ENCODE measurements at places on chromosomes 2 and 18.

GRCh38 chr2:134402410-134402809, 148.5 kb downstream of the MGAT5 start:
- DNase-seq, result no peak

GRCh38 chr18:6132751-6133368, 237.5 kb upstream of the TMEM200C start:
- no peak for DNase-seq

DNA sequence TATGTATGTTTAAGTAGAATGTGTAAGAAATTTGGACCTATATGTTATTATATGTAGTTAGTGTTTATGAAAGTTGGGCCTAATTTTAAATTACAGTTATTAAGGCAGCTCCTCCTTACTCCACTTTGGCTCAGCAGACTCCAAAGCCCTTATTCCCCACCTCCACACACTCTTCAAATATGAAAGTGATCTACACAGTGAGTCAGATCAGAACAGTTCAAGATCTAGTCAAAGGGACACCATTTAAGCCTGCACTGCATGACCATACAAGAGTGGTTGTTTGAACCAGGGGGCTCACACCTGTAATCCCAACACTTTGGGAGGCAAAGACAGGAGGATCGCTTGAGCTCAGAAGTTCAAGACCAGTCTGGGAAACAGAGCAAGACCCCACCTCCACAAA, 21.2 kb upstream of the PMAIP1 start:
- no peak for DNase-seq

DNA sequence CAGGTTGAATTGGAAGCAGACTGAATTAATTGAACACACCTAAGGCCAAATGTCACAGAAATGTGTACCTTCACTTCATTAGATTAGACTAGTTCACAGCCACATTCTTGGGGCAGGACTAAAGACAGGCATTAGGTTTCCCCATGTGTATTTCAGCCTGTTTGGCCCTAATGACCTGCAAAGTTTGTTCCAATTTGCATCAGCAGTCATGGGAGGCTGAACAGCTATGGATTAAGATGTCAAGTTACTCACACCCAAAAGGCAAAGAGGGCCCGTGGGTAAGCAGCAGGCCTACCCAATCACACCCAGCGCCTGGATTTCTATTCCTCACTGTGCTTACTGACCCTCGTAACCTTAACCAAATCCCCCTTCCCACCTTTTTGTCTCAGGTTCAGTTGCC, 99.6 kb upstream of the RIOK3 start:
- no peak for DNase-seq

DNA sequence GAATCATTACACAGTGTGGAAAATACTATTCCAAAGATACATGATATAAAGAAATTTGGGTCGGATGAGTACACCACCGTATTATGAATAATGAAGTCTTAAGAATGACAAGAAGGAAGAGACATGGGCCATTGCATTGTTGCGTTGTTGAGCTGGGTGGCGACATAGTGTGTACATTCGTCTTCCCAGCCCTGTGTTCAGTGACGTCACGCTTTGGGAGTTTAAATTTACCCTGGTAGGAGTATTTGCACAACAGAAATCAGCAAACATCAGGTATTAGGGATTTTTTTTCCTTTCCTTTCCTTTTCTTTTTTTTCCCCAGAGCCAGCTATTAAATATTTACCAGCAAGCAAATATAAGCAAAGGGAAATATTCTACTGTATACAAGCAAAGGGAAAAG, 347.2 kb upstream of the NETO1 start:
- DNase-seq, result no peak

GRCh38 chr2:7670905-7671641, 753.9 kb downstream of the RNF144A start:
- DNase-seq, result no peak

GRCh38 chr2:121695171-121695451, 41.6 kb downstream of the NIFK start:
- DNase-seq, result no peak

GRCh38 chr2:240887631-240888030, 8.3 kb downstream of the MAB21L4 start:
- DNase-seq, result no peak

All from H4 (cell line).